NCI-H510A (cell line): ENCODE measurements at places on chromosomes 5 and 9.

GRCh38 chr5:171189442-171189841 lies 119.6 kb upstream of the TLX3 start:
- DNase-seq: no peak

- no peak for DNase-seq
Measured at GRCh38 chr9:89376741-89377351, 58.5 kb downstream of the SECISBP2 start.

DNA sequence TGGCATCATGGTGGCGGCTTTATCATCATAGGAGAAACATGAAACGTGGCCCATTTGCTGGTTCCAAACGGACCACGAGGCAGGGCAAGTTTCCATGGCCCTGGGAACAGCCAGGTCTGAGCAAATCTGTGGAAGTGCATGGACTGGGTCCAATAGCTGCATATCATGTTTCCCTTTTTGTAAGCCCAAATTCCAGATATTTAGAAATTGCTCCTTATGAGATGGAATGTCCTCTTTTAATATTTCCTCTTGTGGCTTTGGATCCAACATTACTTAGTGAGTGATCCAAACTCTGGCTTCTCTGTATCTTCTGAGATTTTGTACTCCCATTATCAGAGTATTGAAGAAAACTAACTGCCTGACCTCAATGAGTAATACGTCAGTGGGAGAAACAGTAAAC lies 79.8 kb upstream of the FBXL7 start:
- DNase-seq: no peak

GRCh38 chr5:543755-544674 lies 19.8 kb upstream of the SLC9A3 start:
- no peak for DNase-seq

- no peak for DNase-seq
Measured at GRCh38 chr5:154318691-154319090, 127.1 kb upstream of the SAP30L start.

DNA sequence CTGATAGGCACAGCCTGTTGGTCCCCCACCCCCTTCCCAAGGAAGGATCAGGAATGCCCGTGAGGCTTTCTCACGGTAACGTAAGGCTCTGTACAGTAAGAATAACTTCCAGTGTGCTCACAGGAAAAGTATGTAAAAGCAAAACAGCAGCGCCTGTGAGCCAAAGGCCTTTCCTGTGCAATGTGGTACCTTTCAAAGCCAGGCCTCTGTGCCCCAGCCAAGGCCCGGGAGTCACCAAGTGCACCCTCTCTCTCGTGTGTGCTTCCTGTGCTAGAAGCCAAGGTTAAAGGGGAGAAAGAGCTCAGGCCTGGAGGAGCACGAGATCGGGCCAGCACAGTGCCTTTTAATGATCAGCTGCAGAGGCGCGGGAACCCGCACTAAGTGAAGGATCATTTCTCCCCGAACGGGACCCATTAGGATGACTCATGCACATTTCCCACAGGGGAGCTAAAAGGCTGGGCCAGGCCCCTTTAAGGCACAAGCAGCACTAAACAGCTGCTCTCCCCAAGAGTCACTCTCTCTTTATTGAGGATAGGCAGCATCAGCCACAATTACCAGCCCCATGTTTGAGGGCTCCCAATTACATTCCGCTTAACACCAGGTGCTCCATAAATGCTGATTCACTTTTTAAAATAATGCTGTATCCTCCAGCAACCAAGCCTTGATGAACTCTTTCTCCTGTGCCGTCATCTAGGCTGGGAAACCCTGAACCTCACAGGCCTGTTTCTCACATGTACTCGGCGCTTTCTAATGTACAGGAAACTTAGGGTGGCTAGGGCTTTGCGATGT lies 42.8 kb downstream of the SHB start:
- no peak for DNase-seq

DNA sequence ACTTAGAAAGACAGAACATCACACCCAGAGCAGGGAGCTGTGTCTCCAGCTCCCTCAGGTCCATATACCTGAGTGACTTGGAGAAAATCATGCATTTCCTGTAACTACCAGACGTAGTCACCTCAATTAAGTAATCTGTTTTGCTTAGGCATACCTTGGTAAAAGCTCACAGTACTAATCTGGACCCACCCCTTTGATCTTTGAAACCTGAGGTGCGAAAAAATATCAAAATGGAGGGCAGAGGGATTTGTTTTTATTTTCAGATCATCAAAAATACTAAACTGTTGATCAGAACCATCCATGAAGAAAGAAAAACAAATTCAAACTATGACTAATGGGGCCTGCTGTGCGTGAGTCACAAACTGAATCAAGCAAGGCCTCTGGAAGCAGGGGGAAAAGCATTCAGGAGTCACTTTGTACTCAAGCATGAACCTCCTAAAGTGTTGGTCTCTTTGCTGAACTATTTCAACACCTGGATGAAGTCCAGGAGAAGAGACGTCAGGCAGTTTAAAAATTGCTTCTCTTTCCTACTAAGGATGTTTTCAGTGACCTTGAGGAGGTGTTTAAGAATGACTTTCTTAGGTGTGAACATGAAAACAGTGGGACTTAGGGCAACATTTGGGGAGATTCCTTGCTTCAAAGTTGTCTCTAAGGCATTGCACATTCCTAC lies 76.3 kb downstream of the MUSK start:
- DNase-seq: no peak

- no peak for DNase-seq
Measured at GRCh38 chr9:98331536-98332259, 76.2 kb upstream of the TBC1D2 start.

- no peak for DNase-seq
Measured at GRCh38 chr5:44099643-44100042, 289.6 kb downstream of the FGF10 start.

DNA sequence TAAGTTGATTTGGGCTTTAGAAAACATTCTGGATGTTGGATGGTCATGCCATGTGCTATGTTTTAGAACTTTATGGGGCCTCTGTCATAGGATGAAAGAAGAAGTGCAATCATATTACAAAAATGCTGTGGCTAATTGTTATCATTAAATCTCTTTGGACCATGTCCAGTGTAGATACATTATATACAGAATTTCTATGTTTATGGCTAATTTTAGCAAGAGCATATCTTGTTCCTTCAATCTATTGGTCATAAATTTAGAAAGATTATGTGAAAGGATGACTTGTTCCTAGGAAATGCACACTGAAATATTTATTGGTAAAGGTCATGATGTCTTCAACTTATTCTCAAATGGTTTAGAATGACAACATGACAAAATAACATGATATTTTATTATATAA lies 42.4 kb upstream of the ELL2 start:
- no peak for DNase-seq

DNA sequence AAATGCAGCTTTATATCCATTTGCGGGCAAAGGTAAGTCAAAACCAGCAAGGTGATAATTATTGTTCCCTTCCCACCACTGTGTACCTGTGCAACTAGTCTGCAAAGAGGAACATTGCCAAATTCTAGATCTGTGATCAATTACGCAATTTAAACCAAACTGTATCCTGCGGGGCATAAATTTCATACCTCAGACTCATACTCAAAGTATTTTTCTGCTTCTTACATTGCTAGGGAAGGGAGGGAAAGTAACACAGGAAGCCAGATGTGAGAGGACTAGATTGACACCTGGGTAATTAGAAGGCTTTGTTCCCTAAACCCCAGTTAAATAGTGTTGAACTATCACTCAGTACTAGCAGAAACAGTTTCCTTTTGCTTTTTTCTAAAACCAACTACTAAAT lies 240.2 kb upstream of the ZNF608 start:
- DNase-seq: no peak

DNA sequence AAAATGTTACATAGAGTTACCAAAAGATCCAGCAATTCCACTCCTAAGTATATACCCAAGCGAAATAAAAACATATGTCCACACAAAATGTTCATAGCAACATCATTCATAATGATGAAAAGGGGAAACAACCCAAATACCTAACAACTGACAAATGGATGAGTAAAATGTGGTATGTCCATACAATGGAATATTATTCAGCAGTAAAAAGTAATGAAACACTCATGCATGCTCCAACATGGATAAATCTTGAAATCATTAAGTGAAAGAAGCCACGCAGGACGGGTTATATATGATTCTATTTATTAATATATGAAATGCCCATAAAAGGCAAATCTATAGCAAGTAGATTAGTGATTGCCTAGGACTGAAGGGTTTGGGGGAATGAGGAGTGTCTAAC lies 6.0 kb downstream of the DENND1A start:
- no peak for DNase-seq

GRCh38 chr5:122145906-122146305 lies 16.6 kb downstream of the ZNF474 start:
- no peak for DNase-seq

DNA sequence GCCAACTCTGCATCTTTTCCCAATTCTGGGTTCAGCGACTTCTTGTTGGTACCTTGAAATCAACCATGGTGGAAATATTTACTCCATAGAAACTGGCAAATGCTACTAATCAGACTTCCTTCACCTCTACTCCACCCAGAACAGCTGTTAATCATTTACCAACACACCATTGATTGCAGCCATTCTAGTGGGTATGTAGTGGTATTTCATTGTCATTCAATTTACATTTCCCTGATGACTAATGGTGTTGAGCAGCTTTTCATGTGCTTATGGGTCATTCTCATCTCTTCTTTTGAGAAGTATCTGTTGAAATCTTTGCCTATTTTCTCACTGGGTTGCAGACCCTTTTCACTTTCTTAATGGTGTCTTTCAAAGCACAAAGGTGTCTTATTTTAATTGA lies 122.4 kb upstream of the MSX2 start:
- DNase-seq: no peak

DNA sequence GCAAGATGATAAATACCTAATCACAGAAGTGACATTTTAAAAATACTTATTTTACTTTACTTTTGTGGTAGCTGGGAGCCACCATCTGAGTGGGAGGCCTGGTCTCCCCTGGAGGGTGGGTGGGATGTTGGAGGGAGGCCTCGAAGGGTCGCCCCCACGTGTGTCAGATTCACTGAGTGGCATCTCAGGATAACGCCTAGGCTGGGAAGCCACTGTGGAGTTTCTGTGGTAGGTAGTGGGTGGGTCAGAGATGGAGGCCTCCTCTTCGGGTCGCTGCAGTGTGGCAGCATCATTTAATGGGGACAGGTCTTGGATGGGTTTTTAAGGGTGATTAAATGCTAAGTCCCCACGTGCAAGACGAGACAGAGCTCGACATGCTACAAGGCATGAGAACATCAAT lies 1154.8 kb upstream of the CDH18 start:
- DNase-seq: no peak

DNA sequence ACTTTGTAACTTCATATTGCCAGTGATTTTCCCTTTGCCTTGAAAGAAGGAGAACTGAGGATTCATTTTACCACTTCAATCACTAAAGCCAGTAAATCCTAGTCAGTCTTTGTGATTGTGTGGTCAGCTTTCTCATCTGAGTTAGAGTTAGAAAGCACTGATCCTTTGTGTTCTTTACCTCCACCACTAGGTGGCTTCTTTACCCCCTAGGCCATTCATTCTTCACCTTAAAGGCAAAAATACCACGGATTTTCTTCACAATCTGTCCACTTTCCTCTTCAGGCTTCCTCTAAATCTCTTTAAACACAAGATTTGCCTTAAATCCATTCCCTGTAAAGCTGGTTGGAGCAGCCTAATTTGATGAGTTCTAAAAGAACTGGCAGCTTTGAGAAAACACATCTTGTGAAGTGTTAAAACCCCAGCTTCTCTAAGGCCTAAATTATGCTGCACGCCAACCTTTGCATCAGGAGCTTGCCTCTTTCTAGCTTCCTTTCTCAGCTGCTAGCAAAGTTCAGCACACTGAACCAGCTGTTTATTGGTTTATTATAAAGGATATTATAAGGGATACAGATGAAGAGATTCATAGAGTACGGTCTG lies 20.4 kb downstream of the BDP1 start:
- no peak for DNase-seq

GRCh38 chr5:173781816-173782670 lies 106.1 kb upstream of the CPEB4 start:
- DNase-seq: no peak

DNA sequence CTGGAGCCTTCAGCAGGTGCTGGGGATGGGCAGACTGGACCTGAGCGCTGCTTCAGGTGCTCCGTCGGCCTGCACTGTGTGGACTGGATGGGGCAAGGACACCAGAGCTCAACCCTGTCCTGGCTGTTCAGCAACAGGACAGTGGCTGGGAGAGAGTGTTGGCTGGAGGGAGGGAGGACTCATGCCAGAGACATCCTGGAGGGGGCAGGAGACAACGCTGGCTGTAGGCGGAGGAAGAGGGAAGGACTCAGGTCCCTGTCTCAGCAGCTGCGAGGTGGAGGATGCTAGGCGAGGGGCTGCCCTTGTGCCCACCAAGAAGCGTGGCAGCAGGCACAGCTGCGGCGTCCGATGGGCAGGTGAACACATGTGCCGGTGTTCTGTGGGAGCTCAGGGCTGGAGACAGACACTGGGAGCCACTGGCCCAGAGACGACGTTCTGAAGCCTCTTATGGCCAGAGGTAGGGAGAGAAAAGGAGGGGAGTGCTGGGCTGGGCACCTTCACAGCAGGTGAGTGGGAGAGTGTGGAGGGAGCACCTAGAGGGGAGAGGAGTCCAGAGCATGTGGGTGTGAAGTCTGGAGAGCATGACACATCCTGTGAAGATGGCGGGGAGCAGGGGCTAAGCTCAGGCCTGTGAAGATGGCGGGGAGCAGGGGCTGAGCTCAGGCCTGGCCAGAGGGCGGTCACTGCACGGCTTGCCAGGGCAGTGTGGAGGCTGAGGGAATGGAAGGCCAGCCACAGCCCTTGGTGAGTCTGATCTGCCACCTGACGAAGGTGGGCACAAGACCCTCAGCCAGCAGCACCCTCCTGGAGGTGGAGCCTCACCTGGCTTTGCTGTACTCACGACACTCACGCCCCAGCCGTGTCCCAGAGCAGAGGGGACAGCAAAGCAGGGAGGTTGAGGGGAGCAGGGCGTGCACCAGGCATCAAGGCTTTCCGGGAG lies 79.1 kb upstream of the FCN1 start:
- no peak for DNase-seq

- no peak for DNase-seq
Measured at GRCh38 chr5:95631255-95631958, 11.5 kb downstream of the GPR150 start.

- no peak for DNase-seq
Measured at GRCh38 chr5:168159425-168159824, 132.0 kb upstream of the WWC1 start.

DNA sequence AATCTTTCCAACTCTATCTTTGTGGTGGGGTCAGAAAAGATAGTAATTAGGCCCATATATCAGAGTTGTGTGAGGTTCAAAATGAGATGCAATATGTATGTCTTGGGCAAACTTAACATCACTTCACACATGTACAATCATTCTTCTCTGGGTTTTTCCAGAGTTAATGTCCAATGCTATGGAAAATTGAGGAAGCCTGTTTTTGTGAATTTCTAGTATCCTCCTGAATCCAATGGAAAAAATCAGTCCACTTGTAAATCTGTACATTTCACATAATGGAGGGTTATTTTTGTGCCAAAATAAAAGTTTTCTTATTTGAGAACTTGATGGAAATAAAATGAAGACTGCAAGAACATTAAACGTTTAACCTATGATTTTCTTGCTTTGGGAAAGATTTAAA lies 155.6 kb upstream of the SEMA6A start:
- DNase-seq: no peak
